Type B pancreatic cell (in vitro differentiated cells): ENCODE measurements at places on chromosomes 1 and 21. TPM values are rescaled to one million over a fixed set of nuclear protein-coding genes. Genes with fewer than 3 reads are reported as not detected.

GUCA2A gene
- 2.9 and 7.4 TPM in 2 replicates for total RNA-seq

DNALI1 gene
- 11.6 and 40.8 TPM in 2 replicates for total RNA-seq

DNA sequence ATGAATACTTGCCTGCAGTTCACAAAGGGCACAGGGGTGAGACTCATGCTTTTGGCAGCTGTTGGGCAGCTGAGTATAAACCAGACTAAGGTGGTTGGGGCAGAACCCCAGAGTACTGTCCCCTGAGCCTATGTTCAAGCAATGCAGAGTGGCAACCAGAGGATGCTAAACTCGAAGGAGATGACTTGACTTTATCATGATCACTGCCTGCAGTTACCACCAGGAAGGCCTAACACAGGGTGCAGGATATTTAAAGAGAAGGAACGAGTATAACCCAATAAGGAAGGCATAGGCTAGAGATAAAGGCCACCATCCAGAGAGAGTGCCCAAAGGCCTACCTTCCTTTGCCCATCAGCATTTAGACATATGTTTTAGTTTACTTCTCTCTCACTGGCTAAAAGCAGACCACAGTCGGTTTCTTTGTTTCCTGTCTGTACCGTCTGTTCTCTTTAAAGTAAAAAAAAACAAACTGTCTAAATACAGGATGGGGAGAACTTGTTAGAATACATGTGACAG is 83.3 kb downstream of the MPZL1 start:
- no peak for DNase-seq

- no peak for DNase-seq
These were observed 1.3 kb upstream of the S100A3 start for GRCh38 chr1:153550398-153550758.

GRCh38 chr1:183859119-183859518 is 54.2 kb downstream of the RGL1 start:
- no peak for DNase-seq
